ENCODE measurements at places on chromosomes 11 and 22. TPM values are rescaled to one million over a fixed set of nuclear protein-coding genes. Genes with fewer than 3 reads are reported as not detected.

- H3K4me1 ChIP-seq: no peaks in the 10 kb centered on the region
- DNase-seq: no peak
- no peak overlapping the region for H3K27ac ChIP-seq
- no peak overlapping the region for H3K4me3 ChIP-seq
- H3K27me3 ChIP-seq: no peaks in the 10 kb centered on the region
Measured at GRCh38 chr11:58060535-58060934, 29.8 kb downstream of the OR6Q1 start.

DNA sequence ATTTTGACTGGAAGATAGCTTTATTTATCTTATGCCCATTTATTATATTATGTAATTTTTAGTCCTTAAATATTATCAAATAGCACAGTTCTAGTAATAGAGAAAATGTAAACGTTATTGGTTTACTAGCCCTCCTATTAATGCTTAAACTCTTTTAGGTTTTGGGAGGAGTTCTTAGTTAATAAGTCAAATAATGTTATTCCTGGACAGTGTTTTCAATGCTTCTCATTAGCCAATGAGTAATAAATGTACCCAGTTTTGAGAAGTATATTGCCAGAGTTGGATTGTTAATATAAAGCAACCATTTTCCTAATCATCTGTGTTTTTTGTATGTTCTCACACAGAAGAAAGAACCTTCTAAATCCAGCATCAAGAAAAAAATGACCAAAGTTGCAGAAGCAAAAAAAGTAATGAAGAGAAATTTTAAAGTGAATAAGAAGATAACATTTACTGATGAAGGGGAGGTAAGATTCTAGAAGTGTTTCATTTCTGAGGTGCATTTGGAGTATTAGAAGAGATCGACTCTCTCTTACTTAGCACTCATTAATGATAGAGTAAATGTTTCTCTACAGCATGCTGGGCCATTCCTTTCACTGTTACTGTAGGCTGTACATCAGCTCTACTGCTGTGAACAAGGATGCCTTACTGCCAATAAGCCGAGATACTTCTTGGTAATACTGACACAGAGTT lies 173.4 kb downstream of the DDX10 start:
- no peak overlapping the region for H3K27ac ChIP-seq
- no peaks in the 10 kb centered on the region for H3K27me3 ChIP-seq
- H3K4me3 ChIP-seq: no peak overlapping the region
- H3K4me1 ChIP-seq: no peaks in the 10 kb centered on the region
- no peak for DNase-seq

The SCGB1C1 gene
- not detected for total RNA-seq

DNA sequence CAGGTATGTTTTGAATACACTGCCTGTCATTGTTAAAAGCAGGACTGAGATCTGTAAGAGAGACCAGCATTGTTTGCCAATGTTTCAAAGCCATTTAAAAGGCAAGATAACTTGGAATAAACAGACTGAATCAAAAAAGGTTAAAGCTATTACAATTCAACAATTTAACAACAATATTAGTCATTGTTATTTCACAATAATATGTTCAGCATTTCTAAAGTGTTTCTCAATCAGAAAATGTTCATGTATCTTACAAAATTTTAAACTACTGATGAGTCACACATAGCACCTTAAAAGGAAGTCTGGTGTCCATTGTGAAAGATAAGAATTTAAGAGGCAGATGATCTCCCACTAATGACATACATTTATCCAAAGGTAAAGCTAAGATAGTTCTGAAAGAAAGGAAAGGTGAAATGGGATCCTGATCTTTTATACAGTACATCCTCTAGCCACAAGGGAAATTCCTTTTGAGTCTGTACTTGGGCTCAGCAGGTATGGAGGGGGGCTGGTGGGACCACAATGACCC lies 79.7 kb downstream of the MAML2 start:
- no peak for DNase-seq
- H3K4me3 ChIP-seq: no peak overlapping the region
- no peaks in the 10 kb centered on the region for H3K36me3 ChIP-seq
- H3K27ac ChIP-seq: no peak overlapping the region
- H3K4me1 ChIP-seq: peaks cover 85% of the 10 kb centered on the region

The ZBTB44 gene
- 41.3 TPM for total RNA-seq

The APOBEC3H gene
- total RNA-seq: 10.8 TPM

The TBC1D22A gene
- 34.8 TPM for total RNA-seq

All from CD8-positive, alpha-beta memory T cell (primary cell).